ENCODE measurements at places on chromosomes 12 and 14.

DNA sequence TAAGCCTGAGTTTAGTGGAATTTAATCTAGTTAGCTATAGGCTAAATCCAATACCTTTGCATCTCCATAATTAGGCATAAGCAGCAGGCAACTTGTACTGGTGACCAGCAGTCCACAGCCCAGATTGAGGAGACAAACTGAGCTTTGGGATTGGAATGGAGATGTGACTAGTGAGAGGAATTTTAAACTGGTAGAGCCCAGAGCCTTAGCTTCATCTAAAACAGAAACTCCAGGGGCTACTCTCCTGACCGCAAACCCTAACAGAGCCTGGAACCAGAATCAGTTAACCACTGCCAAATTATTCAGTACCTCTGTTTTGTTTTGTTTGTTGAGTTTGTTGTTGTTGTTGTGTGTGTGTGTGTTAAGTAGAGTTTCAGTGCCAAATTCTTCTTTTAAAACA is 53.2 kb downstream of the TSPAN19 start:
- DNase-seq, result no peak

- DNase-seq, result peak; percentile 3
Measured at GRCh38 chr14:85195872-85196477, 334.0 kb upstream of the FLRT2 start.

DNA sequence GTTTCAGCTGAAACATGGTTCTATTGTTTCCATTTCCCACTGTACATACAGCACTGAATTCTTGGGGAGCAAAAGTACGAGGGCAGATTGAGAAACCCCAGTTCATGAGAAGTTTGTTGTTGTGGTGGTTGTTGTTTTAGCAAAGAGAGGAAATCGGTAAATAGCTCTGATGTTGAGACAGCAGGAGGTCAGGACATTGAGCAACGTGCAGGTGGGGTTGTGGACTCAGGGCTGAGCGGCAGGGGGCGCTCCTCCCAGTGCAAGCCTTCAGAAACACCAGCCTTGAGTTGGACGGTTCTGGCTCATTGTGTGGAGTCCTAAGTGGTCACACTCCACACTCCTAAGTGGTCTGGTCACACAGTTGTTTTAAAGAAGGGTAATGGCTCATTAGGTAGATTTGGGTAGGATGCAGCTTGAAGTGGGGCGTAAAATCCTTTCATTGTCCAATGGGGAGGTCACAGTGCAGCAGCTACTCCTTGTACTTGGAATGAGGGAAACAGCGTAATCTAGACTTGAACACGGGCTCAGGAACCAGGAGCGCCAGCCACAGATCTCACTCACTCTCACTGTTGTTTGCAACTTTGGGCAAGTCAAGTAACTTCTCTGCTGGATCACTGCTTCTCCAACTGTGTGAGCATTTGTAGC is 14.5 kb upstream of the PWP1 start:
- DNase-seq, result peak; percentile 23

DNA sequence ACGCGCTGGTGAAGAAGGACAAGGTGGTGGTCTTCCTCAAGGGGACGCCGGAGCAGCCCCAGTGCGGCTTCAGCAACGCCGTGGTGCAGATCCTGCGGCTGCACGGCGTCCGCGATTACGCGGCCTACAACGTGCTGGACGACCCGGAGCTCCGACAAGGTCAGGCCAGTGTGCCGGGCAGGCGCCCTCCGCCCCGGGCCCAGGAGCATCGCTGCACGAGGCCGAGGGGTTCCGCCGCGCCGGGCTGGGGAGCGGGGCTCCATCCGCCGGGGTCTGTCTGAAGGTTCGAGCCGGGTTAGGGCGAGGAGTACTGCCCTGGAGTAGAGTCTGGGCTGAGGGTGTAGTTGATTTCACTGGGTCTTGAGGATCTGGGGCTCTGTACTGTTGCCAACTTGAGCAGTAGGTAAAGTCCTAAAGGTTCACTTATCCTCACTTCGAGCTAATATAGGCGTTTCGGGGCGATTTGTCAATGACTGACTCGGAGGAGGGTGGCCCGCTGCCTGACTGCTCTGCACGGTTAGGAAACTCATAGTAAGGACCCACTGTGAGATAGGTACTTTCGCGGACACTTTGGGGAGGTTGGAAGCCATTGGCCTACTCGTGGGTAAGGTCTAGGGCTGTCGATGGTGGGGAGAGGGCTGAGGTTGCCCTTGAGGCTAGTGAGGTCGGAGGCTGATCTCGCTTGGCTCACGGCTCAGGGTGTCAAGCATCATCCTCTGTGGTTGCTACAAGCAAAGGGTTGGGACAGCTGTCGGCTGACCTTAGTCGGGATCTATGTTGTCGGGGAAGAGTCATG is 574 bp downstream of the GLRX5 start:
- DNase-seq, result peak; percentile 12

- DNase-seq, result peak; percentile 81
Measured at GRCh38 chr14:88765130-88765529, 27.6 kb downstream of the EML5 start.

GRCh38 chr12:52223406-52224039 is 9.5 kb upstream of the KRT7 start:
- DNase-seq, result peak; percentile 71

- DNase-seq, result no peak
Measured at GRCh38 chr14:37417151-37417550, 177.9 kb downstream of the FOXA1 start.

DNA sequence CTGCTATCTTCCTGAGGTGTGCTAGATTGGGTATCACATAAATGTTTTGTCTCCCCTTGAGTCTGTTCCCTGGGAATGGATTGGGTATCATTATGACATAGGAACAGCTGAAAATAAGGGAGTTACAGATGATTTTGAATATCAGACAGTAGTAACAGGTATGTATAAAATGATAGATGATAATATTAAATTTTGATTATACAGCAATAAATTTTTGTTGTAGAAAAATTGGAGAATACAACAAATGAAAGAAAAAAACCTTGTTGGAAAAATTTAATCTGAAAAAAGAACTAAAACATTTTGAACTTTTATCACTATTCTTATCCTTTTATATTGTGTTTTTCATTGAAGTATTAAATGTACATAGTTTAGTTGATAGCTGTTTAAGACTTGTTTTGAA is 43.2 kb downstream of the FBXO34 start:
- DNase-seq, result no peak

- DNase-seq, result no peak
Measured at GRCh38 chr12:90298289-90298948, 589.8 kb upstream of the ATP2B1 start.

GRCh38 chr14:67680121-67680602 is 5.7 kb upstream of the VTI1B start:
- DNase-seq, result peak; percentile 80

DNA sequence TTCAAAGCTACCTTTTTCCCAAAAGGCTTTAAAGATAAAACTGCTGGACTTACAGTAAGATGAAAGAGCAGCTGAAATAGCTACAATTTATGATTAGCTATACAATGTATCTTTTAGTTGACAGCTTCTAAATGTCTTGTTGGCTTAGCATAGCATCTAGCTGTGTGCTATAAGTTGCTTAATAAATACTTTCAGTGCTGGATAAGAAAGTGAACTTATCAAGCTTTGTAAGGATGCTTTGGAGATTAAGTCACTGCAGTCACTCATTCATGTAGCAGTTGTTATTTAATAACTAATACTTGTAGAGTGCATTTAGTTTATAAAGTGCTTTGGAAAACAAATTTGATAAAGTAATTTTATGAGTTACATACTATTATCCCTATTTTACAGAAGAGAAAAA is 14.6 kb downstream of the CFAP54 start:
- DNase-seq, result peak; percentile 57

- DNase-seq, result no peak
Measured at GRCh38 chr14:38065106-38065762, 142.5 kb upstream of the SSTR1 start.

- peak; percentile 76 for DNase-seq
Measured at GRCh38 chr12:39230086-39230485, 212.8 kb downstream of the KIF21A start.

DNA sequence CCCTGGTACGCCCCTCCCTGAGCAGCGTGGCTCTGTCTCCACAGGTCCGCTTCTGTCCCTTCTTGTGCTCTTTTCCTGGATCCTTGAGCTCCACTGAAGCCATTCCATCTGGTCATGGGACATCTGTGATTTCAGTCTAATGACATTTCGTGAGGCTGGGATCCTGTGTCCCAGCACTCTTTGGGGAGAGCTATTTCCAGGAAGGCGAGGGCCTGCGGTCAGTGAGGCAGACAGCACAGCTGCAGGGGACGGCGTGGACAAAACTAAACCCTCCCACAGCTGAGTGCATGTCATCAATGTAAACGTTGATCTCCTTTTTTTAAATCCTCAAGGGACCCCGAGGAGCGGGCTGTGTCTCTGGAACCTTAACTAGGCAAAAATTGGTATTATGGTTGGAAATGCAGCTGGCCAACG is 127.7 kb downstream of the DACT1 start:
- DNase-seq, result no peak

DNA sequence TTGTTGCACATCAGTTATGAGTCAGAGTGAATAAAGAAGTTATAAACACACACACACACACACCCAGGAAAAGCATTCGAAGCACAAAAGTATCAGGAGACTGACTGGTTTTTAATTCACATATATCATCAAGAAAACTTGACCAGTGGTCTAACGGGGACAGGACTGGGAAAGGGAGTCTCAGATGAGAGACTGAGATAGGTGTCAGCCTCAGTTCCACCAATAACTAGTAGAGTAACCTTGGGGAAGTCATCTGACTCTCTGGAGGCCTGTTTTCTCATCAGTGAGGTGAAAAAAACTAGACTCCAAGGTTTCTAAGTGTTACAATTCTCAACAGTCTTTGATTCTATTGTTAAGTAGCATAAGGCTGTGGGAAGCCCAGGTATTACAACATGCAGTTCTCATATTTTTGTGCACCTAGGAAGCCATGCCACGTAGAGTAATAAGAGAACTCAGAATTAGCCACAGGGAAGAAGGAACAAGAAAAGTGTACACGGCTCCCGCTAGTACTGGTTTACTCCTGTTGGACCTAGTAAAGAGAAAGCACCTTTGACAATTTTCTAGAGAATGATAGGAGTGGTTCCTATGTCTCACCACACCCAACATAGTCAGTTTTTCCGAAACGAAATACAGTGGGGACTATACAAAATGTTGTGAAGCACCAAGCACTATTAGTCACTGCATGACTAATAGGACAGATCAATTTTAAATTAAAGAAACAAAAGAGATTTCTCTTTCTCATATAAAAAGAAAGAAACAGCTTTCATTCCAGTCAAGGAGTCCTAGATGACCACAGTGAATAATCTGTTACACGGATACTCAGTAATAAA is 5.0 kb downstream of the PPTC7 start:
- DNase-seq, result peak; percentile 83

GRCh38 chr12:8145754-8146441 is 10.9 kb upstream of the ZNF705A start:
- DNase-seq, result peak; percentile 52

DNA sequence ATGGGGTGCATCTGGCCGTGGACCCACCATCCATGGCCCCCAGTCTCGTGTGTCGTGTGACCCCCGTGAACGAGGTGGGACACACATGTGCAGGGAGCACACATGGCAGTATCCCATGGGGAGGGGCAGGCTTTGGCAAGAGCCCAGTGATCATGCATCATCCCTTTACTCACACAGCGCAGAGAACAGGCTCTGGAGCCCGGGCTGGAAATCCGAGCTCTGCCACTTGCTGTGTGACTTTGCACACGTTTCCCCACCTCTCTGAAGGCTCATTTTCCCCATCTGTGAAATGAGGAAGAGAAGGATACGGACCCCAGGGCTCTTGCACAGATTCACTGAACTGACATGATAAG is 119.9 kb downstream of the PHETA1 start:
- no peak for DNase-seq

GRCh38 chr12:50765095-50765911 is 1.4 kb downstream of the ATF1 start:
- peak; percentile 59 for DNase-seq

GRCh38 chr12:14614704-14615121 is 47.0 kb upstream of the PLBD1 start:
- DNase-seq, result no peak

DNA sequence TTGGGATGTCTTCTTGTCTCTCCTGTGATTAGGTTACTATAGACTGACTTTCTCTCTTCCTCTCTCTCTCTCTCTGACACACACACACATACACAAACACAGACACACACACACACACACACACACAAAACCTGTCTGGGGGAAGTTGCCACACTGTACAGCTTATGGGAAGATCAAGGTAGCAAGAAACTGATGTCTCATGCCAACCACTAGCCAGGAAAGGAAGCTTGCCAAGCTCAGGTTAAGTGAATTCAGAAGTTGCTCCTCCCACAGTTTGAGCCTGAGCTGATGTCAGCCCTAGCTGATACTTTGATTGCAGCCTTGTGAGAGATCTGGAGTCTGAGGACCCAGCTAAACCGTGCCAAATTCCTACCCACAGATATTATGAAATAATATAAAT is 67.1 kb downstream of the PPFIA2 start:
- DNase-seq, result peak; percentile 81

- DNase-seq, result no peak
Measured at GRCh38 chr14:89571491-89571890, 154.5 kb upstream of the FOXN3 start.

DNA sequence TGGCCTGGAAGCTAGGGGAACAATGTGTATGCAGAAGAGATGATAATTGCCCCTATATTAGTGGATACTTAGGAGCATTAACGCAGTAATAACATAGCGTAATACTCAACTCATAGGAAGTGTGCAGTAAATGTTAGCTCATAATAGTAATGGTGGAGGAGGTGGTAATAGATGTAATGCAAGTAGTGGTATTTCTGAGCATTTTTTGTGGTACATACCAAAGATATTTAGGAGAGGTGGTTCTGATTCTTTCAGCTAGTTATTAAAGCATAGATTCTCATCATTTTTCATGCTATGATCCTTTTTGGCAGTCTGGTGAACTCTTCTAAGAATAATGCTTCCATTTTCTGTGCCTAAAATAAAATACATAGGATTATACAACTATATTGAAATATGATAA is 233.1 kb downstream of the PTPRO start:
- DNase-seq, result no peak

DNA sequence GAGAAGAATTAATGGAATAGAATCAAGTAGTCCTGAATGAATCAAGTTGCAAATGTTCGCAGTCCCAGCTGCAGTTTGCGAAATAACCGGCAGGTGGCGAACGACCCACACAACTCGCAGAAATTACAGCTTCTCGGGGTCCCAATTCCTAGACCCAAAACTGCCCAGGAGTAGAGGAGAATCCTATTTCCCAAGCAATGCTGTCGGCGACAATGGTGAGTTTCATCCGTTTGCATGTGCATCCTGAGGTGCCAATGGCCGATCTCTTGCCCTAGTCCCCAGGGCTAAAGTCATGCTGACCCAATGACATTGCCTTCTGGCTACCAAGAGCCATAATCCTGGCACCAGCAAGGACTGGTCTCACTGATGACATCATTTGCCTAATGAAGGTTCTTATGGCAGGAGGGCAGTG is 8.5 kb upstream of the ASCL1 start:
- peak; percentile 42 for DNase-seq

- DNase-seq, result no peak
Measured at GRCh38 chr12:117120787-117121186, 21.6 kb upstream of the TESC start.

DNA sequence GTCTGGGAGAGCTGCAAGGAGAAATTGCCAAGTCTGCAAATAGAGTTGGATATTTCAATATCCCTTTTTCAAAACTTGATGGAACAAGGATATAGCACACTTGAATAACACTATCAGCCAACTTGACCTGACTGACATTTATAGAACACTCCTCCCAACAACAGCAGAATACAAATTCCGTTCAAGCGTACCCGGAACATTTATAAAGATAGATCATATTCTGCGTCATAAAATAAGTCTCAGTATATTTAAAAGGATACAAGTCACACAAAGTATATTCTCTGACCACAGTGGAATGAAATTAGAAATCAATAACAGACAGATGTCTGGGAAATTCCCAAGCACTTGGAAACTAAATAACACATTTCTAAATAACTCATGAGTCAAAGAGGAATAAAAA is 29.0 kb upstream of the MEG3 start:
- no peak for DNase-seq

All from kidney tubule cell (primary cell).